Germinal center (tissue), 1 donor: ENCODE measurements at places on chromosomes 5 and 9.
A peak's percentile ranks its signal among the peaks of the same experiment; 100 is the strongest.

GRCh38 chr5:133461796-133462516 is 150.4 kb downstream of the FSTL4 start:
- no peak for DNase-seq

DNA sequence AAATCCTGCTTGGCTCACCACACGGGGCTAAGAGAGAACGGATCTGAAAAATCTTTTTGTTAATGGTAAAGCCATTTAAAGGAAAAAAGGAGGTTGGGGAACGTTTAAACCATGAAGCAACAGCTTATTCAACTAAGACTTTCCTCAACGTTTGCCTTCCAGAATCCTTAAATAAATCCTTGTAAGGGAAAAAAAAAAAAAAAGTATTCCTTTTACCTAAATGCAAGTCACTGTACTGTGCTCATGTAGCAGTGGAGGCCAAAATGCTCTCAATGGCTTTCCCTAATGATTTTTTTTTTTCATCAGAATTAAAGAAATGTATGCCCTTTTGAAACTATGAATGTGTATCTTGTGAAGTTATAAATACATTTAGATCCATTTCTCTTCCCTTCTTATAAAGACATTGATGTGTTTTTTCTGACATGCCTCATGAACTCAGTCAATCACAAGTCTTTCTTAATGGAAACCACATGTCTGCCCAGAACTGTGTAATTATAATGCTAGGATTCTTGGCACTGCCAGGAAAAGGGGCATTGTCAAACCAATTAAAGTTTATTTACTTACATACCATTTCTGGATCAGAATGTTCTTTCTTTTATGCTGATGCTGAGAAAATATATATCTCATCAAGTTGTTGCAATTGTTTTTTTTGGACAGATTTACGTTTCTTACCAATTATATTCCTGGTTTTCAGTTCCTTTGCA is 107.5 kb downstream of the EBF1 start:
- DNase-seq = no peak

DNA sequence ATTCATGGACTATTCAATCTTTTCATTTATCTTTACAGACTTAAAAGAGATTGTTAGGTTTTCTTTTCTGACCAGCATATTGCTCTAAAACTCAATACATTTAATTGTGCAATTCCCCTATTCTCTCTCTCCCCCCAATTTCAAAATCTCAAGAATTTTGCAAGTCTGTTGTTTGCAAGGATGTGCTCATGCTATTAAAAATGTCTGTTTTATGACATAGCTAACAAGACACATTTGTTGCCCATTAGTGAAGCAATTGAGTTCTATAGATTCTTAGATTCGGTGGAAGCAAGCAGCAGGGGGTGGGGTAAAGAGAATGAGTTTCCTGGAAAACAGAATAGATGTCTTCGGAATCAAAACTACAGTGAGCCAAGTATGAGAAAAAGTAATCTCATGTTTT is 8.5 kb upstream of the CSNK1A1 start:
- DNase-seq = no peak

DNA sequence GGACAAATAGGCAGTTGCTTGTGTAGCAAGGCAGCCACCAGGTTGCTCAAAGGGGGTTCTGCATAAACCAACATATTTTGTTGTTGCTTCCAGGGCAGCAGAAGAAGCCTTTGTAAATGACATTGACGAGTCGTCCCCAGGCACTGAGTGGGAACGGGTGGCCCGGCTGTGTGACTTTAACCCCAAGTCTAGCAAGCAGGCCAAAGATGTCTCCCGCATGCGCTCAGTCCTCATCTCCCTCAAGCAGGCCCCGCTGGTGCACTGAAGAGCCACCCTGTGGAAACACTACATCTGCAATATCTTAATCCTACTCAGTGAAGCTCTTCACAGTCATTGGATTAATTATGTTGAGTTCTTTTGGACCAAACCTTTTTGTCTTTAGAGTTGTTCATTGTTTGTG is 20.8 kb downstream of the CLTA start:
- DNase-seq = no peak

- no peak for DNase-seq
These were observed 36.3 kb downstream of the PLPP1 start for GRCh38 chr5:55498457-55498856.

DNA sequence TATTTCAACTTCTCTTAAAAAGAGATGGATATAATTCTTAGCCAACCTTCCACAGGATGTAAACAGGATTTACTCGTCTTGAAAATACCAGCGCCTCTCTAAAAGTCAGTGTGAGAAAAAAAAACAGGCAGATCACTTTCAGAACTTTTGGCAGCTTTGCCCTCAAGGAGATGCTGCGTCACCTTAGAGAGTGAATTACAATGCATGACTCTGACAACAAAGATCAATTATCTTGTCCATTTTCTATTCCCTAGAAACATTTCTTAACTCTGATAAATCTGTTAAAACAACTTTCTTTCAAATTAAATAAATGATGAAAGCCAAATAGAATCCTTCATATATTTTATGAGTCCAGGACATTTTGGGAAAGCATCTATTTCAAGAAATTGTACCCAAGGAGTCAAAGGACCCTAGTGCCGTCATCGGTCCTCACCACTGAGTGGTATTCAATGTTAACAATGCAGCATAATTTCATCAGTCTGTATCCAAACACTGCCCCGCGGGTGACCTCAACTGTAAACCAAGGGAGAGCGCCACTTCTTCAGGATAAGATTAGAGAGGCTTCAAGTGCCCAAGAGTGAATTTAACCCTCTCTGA is 536.0 kb downstream of the PDE4D start:
- no peak for DNase-seq

DNA sequence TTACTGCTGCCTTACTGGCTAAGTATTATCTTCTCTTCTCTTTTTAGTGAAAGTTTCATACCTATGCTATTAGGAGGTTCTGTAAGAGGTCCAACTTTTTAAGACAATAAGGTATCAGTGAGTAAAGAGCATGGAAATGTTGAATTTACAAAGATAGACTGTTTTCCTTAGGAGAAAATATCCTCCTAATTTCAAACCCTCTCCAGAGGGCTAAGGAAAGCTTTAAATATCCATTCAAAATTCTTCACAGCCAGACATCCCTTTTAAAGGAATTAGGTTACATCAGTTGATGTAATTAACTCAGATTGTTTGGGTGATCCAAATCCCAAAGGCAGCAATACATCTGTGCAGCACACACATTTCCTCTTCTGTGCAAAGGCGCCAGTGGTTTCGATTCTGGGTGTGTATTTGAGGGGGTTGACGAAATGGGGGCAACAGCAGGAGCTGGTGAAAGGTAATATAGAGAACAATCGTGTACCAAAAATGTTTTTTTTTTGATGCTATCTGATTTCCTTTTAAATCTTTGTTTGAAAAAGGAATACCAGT is 273.8 kb upstream of the RPS23 start:
- DNase-seq = no peak

GRCh38 chr5:115309751-115310370 is 13.4 kb upstream of the CCDC112 start:
- DNase-seq = peak; percentile 10

GRCh38 chr9:11257992-11258391 is 645.2 kb upstream of the PTPRD start:
- DNase-seq = no peak

DNA sequence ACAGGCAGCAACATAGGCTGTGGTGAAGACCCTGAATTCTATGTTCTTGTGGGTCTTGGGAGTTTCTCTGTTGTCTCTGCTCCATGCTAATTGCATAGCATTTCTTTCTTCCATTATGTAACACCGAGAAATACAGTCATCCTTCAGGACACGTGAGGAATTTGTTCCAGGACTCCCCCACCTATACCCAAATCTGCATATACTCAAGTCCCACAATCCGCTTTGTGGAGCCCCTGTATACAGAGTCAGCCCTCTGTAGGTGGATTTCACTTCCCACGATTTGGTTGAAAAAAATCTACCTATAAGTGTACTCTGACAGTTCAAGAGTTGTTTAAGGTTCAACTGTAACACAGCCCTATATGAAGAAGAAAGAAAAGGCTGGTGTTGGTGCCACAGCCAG is 22.1 kb downstream of the ANKRD33B start:
- DNase-seq = no peak

GRCh38 chr9:127397646-127398274 is 791 bp downstream of the SLC2A8 start:
- DNase-seq = peak; percentile 33

DNA sequence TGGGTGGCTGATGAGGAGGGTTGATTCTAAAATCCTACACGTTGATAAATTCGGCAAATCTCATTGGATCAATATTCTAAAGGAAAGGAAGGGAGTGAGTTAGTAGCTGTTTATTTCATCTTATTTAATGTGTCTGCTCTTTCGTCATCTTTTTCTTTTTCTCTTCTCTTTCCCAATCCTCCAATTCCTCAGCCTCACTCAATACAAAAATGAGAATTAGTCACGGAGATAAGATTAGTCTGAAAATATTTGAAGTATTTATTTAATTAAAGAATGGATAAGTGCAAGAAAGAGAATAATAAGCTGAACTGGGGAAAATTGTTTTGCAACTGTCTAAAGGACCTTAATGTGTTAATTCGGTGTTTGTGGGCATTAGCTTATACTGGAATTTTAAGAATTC is 1095.1 kb downstream of the DTWD2 start:
- DNase-seq = no peak

- no peak for DNase-seq
These were observed 56.7 kb downstream of the APC start for GRCh38 chr5:112794410-112794809.

DNA sequence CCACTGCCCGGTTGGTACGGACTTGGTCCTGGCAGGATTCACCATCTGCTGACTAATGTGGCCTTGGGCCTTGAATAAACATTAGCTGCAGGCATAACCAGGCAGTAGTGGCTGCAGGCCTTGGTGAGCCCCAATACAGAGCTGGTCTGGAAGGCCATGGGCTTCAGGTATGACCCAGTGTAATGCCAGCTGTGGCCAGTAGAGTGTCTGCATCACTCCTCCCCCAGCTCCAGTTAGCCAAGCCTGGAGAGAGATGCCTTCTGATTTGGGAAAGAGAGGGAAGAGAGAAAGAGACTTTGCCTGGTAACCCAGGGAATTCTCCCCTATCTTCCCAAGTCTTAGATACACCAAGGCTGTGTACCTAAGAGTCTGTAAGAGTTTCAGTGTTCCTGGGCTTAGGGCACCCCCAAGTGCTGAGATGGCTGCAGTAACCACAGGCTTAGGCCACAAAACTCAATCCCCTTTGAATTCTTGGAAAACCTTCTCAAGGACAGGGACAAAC is 5.6 kb upstream of the C5 start:
- DNase-seq = peak; percentile 41

DNA sequence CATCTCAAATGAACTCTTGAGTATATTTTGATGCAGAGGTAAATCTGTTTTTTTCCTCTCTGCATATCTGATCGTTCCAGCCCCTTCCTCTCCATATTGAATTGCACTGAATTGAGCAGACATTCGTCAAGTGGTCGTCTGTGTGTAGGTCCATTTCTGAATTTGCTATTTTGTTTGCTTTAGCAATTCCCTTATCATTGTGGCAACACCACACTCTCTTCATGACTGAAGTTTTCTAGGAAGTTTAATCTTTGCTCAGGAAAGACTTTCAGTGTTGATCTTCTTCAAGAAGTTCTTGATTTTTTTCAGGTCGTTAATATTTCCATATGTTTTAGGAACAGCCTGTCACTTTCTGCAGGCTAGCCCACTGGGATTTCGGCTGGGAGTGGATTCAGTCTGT is 132.0 kb downstream of the WNK2 start:
- DNase-seq = no peak

DNA sequence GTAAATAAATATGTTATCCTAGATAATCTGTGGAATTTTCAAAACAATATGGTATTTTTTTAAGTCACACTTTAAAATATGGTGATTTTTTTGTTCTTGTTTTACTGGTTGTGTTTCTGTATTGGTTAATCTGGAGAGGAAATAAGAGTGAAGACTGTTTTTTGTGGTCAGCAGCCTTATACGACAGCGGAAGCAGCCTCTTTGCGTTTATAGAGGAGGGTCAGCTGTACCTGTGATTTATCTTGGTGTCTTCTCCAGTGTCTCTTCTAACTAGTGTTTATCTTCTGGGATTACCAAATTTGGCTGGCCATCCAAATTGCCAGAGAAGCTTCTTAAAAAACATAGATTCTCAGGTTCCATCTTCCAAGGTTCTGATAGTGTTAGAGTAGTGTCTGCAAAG is 58.7 kb downstream of the ICE1 start:
- no peak for DNase-seq

DNA sequence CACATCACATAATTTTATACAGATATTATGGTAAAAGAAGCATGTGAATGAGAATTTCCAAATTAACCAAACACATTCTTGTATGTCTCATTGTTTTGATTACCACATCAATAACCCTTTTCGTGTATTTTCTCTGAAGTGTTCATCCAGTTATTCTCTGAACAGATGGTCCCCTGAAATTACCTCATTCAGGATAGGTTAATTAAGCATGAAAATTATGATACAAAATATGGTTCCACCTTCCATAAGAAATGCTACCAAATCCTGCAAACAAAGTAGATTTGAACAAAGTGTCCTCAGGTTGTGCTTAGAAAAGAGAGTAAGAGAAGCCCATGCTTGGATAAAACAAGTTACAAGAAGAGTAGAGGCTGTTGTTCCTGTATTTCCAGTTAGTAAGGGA is 83.1 kb upstream of the LMNB1 start:
- no peak for DNase-seq

DNA sequence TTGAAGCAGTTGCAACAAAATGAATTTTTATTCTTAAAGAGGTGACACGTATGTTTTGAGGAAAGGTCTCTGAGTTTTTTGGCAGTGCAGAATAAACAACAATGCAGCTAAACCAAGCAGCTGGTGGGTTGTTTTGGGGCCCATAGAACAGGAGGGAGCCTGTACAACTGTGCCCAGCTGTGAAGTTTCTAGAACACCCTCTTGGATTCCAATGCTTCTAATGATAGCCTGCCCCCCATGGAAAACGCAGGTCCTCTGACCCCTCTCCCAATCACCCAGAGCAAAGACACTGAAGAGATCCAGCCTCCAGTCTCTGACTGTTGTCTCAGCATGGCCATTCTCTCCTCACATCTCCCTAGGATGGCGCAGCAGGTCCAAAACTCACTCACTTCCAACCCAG is 150.9 kb downstream of the MARCHF11 start:
- no peak for DNase-seq

DNA sequence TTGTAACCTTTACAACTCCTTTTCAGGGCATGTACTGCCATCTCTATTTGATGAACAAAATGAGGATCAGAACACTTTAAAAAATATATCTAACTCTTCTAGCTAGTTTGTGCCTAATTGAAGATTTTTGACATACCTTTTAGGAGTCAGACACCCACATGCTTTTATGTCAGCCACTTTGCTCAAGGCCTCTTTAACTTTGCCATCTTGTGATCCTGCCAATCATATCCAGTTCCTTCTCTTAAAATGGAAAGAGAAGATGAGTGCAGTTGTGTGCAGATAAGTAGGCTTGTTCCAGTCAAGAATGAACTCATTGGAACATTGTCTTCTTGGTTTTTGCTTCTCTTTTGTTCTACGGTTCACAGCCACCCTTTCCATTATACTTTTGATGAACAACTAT is 425.6 kb upstream of the TNC start:
- no peak for DNase-seq

- no peak for DNase-seq
These were observed 7.1 kb downstream of the PRKAA1 start for GRCh38 chr5:40790947-40791593.

- DNase-seq = no peak
These were observed 148.0 kb upstream of the SEMA6A start for GRCh38 chr5:116722651-116723050.
